Hematopoietic multipotent progenitor cell (in vitro differentiated cells): ENCODE measurements at places on chromosomes 5 and 9. TPM values are rescaled to one million over a fixed set of nuclear protein-coding genes. Genes with fewer than 3 reads are reported as not detected.

- DNase-seq, result no peak
These were observed 14.1 kb upstream of the MAP1B start for GRCh38 chr5:72093217-72093616.

- no peak for DNase-seq
These were observed 230.8 kb upstream of the IRX4 start for GRCh38 chr5:2113348-2114131.

DNA sequence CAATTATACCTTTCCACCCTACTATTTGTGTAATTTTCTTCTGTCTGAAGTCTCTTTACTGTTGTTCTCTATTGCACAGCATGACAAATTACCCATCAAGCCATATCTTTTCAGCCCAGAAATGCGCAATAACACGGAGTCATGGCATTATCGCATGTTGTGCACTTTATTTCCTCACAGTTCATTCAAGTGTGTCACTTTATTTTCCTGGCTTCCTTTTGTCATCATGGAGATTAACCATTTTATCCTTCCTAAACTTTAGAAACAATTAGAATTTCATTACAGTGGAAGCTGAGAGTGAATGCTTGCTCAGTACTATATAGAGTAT lies 41.3 kb upstream of the MEF2C start:
- no peak for DNase-seq

- no peak for DNase-seq
These were observed 375.7 kb upstream of the TUSC1 start for GRCh38 chr9:26053954-26054353.

GRCh38 chr5:163439092-163439425 lies 1.7 kb downstream of the CCNG1 start:
- DNase-seq, result peak; percentile 32

DNA sequence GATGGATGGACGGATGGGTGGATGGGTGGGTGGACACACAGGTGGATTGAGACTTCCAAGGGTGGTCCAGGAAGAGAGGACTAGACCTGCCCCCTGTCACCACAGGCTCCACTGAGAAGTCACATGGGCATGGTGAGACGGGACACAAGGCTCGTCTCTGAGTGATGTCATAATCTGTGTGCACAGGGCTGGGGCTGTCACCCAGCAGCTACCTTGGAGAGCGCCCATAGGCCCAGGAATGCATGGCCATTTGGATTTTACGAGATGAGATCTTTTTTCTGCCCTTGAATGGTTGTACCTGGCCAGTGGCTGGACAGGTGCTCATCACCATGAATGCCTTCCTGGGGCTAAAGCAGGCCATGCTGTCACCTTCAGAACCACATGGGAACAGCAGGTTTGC lies 3.1 kb downstream of the OLFM1 start:
- DNase-seq, result no peak

- no peak for DNase-seq
These were observed 175.1 kb downstream of the HCN1 start for GRCh38 chr5:45521067-45521466.

GRCh38 chr5:119626086-119626485 lies 3.3 kb upstream of the FAM170A start:
- DNase-seq, result no peak

- no peak for DNase-seq
These were observed 61.0 kb upstream of the PCA3 start for GRCh38 chr9:76703270-76703669.

DNA sequence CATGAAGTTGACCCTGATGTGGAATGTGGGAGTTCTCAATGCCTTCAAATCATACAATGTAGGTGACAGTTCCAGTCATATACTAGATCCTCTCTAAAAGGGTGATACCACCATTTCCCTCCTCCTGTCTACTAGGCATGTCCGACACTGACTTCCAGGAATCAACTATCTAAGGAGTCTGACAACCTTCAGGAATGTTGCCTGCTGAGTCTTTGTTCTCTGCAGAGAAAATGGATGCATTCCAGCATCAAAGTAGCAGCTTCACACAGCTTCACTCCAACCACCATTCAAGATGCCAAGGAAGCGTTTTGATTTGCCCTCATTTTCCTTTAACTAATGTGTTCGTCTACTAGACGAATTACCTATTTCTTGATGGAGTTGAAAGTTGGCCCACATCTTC lies 530.2 kb downstream of the EBF1 start:
- no peak for DNase-seq

- no peak for DNase-seq
These were observed 1883.7 kb upstream of the C9orf72 start for GRCh38 chr9:29456940-29457339.

The BRINP1 gene
- total RNA-seq, result not detected

The SOHLH1 gene
- not detected for total RNA-seq

The TGFBI gene
- total RNA-seq, result 2.2 TPM

The ACTBL2 gene
- not detected for total RNA-seq

The GADD45G gene
- 7.3 TPM for total RNA-seq

The STING1 gene
- 353 TPM for total RNA-seq
